ENCODE measurements at places on chromosomes 3 and 15. TPM values are rescaled to one million over a fixed set of nuclear protein-coding genes. Genes with fewer than 3 reads are reported as not detected.
A peak's percentile ranks its signal among the peaks of the same experiment; 100 is the strongest.

Gene SHC4
- 1.3 TPM for total RNA-seq

Gene INKA1
- total RNA-seq, result 2.3 TPM

DNA sequence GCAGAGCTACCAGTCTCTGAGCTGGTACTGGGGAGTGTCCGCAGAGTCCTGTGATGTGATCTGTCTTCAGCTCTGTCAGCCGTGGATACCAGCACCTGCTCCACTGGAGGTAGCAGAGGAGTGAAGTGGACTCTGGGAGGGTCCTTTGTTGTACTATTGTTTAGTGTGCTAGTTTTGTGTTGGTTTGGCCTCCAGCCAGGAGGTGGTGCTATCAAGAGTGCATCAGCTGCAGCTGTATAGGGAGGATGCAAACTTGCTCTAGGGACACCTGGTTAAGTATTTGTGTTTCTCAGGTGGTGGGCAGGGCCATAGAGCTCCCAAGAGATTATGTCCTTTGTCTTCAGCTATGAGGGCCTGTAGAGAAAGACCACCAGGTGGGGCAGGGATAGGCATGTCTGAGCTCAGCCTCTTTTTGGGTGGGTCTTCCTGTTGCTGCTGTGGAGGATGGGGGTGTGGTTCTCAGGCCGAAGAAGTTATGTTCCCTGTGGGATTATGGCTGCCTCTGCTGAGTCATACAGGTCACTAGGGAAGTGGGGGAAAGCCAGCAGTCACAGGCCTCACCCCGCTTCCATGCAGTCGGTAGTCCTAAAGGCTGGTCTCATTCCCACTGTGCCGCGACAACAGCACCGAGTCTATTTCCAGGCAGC, 443.2 kb upstream of the TBL1XR1 start:
- no peaks in the 10 kb centered on the region for H3K27me3 ChIP-seq
- DNase-seq, result no peak
- no peak overlapping the region for H3K4me3 ChIP-seq
- no peaks in the 10 kb centered on the region for H3K4me1 ChIP-seq
- H3K27ac ChIP-seq, result no peak overlapping the region
- no peaks in the 10 kb centered on the region for H3K36me3 ChIP-seq

DNA sequence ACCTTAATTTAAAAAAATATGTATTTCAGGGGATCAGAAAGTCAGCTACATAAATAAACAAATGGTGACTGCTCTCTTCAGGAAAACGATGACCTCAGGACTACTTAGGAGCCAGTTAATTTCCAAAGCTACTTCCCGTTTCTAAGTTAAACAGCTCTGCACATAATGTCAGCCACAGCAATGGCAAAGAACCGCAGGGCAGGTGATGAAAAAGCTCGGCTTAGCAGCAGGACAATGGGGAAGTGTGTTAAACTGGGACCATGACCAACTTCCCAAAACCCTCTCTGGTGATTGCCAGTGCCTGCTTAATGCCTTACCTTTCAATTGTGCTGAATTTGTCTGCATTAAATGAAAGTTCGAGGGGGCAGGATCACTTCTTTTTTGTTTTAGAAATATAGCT, 258.9 kb downstream of the FHIT start:
- H3K4me3 ChIP-seq, result no peak overlapping the region
- H3K36me3 ChIP-seq, result no peaks in the 10 kb centered on the region
- no peaks in the 10 kb centered on the region for H3K27me3 ChIP-seq
- DNase-seq, result no peak
- no peaks in the 10 kb centered on the region for H3K4me1 ChIP-seq
- H3K27ac ChIP-seq, result peak overlapping the region; percentile 64

DNA sequence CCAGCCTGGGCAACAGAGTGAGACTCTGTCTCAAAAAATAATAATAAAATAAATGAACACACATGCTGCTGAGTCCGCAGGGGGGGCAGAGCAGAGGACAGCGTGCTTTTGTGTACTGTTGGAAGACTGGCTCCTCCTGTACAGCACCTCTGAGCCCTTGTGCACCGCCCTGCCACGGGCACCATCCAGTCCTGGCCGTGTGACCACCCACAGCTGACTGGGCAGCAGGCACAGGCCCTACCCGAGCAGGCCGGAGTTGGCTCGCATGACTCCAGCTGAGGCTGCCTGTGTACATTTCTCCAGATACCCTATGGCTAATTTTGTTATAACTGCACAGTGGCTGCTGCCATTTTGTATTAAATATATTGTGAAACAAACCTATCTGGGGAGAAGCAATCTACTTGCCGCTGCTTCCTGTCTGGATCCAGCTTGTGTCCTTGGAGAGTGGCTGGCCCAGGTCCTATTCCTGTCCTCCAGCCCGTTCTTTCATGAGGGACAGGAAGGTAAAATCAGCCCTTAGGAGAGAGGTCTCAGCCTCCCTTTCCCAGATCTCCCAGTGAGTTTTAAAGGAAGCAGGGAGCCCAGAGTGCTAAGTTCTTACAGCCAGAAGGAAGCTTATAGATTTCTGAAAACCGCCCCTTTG, 14.6 kb downstream of the IVD start:
- no peak overlapping the region for H3K4me3 ChIP-seq
- no peaks in the 10 kb centered on the region for H3K27me3 ChIP-seq
- peak overlapping the region; percentile 80 for H3K27ac ChIP-seq
- no peak for DNase-seq
- H3K36me3 ChIP-seq, result no peaks in the 10 kb centered on the region
- H3K4me1 ChIP-seq, result peaks cover 7% of the 10 kb centered on the region

DNA sequence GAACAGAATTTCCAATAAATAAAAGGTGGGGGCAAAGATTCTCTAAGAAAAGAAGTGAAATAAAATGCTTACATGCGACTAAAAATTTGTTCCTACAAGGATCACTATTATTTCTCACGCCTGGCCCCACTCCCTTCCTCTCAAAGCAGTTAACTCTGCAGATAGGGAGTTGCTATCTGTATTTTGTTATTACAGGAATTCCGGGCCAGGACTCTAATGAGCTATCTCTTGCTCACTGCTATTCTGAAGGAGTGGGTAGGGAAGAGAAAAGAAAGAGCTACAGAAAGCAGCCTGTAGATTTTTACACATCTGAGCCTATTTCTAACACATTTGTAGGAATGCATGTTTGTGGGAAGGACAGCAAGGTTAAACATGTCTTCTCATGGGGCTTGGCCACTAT, 140.4 kb downstream of the PCCB start:
- H3K4me3 ChIP-seq, result no peak overlapping the region
- no peak overlapping the region for H3K27ac ChIP-seq
- no peaks in the 10 kb centered on the region for H3K36me3 ChIP-seq
- no peak for DNase-seq
- no peaks in the 10 kb centered on the region for H3K27me3 ChIP-seq

GRCh38 chr3:161737171-161737570, 240.6 kb downstream of the OTOL1 start:
- H3K36me3 ChIP-seq, result no peaks in the 10 kb centered on the region
- no peak overlapping the region for H3K27ac ChIP-seq

Gene MNS1
- 2.5 TPM for total RNA-seq

Gene SCN5A
- under 0.01 TPM for total RNA-seq

Gene CCK
- total RNA-seq, result not detected

Gene ZNF80
- not detected for total RNA-seq

Gene LSM3
- 10.5 TPM for total RNA-seq

Gene CHRM5
- not detected for total RNA-seq

DNA sequence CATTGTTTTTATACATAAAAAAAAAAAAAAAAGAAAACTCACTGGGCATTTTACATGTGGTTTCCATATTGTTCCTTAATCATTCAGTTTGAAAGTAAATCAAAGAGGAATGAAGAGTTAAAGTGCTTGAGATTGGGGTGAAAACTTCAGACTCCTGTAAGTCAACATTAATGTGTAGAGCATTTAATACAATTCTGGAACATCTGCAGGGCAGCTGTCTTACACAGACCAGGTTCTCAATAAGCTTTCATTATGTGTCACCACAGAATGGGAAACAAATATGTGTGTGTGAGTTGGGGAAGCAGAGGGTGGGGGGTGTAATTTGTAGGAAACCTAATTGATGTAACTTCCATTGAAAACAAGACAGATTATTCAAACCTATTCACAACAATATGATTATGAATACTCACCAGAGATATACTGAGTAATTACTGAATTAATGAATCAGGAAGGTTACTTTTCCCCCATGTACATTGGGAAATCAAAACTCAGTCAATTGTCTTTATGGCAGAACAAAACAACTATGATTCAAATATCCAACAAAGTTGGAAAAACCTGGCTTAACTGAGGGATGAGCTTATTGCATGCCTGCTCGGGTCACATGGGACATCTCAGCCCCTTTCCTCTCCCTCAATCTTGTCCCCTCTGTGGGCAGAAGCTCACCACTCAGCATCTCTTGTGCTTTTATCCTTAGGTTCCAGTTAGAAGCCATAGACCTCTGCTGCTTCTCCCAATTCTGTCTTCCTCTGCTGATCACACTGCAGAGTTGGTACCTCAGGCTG, 281.2 kb upstream of the THBS1 start:
- no peaks in the 10 kb centered on the region for H3K4me1 ChIP-seq
- no peak for DNase-seq
- no peak overlapping the region for H3K4me3 ChIP-seq
- no peak overlapping the region for H3K27ac ChIP-seq
- H3K27me3 ChIP-seq, result no peaks in the 10 kb centered on the region
- no peaks in the 10 kb centered on the region for H3K36me3 ChIP-seq

DNA sequence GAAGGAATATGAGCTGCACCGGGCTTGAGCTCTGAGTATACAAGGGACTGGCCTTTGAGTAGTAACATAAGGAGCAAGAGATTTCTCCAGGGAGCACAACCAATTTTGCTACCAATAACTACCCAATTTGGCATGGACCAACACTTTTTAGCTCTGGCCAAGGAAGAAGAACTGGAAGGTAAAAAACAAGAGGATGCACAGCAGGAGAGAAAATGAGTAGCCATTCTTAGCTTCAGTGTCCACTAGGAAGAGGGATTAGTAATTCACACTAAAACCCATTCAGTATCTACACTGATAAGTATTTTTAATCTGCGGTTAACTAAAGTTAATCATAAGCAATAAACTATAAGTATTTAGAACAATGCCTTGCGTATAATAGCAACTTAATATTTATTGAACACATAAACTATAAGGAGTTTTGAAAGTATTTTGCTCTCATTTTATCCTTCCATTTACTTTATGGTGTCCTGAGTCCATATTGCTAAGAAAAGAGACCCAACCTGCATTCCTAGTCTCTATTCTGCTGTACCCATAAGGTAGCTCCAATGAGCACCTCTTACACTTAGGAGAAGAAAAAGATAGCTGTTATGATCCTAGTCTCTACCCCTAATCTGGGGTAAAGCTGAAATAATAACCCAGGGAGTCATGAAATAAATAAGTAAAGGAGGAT, 268.9 kb downstream of the IGSF11 start:
- H3K4me1 ChIP-seq, result no peaks in the 10 kb centered on the region
- H3K4me3 ChIP-seq, result no peak overlapping the region
- DNase-seq, result no peak
- no peaks in the 10 kb centered on the region for H3K27me3 ChIP-seq
- no peaks in the 10 kb centered on the region for H3K36me3 ChIP-seq
- H3K27ac ChIP-seq, result no peak overlapping the region

- H3K27me3 ChIP-seq, result no peaks in the 10 kb centered on the region
- no peak overlapping the region for H3K27ac ChIP-seq
- no peak overlapping the region for H3K4me3 ChIP-seq
- H3K36me3 ChIP-seq, result no peaks in the 10 kb centered on the region
Measured at GRCh38 chr3:6567241-6567640, 293.7 kb upstream of the GRM7 start.

Gene GREM1
- 2.5 TPM for total RNA-seq

DNA sequence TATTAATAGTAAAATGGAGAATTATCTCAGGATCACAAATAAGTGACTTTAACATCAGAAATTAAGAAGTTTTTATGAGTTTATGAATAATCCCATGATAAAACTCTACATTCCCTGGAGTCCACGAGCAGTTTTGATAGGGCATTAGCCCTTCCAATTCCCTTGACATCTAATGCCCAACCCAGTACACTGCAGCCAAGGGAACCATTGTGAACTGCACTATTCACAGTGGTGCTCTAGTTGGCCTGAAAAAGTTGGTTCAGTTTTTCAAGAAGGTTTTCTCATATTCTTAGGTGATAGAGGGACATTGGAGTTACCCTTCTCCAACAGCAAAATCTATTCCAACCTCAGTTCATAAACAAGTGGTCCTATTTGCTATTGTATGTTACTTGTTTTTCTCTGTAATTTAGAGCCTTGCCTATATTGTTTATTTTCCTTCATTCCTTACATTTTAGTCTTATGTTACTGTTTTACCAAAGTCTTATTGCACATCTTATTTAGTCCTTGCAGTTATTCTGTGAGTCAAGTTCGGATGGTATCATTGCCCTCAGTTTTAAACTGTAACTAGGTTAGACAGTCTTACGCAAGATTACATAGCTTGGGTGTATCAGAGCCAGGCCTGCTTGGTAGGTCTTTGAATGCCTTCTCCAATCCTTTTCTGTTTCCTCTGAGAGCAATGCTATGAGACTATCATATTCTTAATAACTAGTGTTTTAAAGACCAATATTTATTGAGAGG, 57.9 kb upstream of the SAMMSON start:
- no peaks in the 10 kb centered on the region for H3K4me1 ChIP-seq
- DNase-seq, result no peak
- H3K36me3 ChIP-seq, result no peaks in the 10 kb centered on the region
- no peak overlapping the region for H3K4me3 ChIP-seq
- H3K27me3 ChIP-seq, result no peaks in the 10 kb centered on the region
- no peak overlapping the region for H3K27ac ChIP-seq

GRCh38 chr3:35596335-35596995, 42.9 kb upstream of the ARPP21 start:
- no peak overlapping the region for H3K4me3 ChIP-seq
- H3K27me3 ChIP-seq, result no peaks in the 10 kb centered on the region
- no peaks in the 10 kb centered on the region for H3K36me3 ChIP-seq
- no peak for DNase-seq

Gene C3orf49
- total RNA-seq, result not detected
